ENCODE measurements at places on chromosomes 1 and 21.
A peak's percentile ranks its signal among the peaks of the same experiment; 100 is the strongest.

- no peak for DNase-seq
These were observed 30.5 kb downstream of the ASTN1 start for GRCh38 chr1:177133977-177134538.

GRCh38 chr1:59436637-59437036 lies 139.7 kb downstream of the FGGY start:
- no peak for DNase-seq

DNA sequence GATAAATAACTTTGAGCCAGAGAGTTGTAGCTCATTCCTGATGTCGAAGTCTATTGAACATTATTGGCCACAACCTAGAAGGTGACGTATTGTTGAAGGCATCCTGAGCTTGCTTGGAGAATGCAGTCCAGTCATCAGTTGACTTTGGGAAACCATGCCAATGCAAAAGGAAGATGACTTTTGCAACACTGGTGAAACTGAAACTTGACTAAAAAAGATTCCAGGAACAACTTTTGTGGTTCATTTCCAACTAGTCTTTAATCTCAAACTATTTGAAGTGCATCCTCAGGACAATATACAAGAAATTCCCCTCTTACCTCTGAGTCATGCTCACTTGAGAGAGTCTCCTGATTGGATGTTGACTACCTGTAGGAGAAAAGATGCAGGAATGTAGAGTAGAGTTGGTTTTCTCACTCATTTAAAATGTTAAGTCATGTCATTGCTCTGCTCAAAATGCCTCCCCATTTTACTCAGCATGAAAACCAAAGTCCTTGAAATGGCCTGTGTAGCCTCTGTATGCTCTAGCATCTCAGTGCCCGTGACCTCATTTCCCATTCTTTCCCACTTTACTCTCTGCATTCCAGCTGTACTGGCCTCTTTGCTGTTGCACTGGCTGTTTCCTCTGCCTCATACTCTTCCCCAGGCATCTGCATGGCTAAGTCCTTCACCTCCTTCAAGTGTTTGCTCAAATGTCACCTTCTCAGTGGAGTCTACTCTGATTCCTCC lies 24.4 kb upstream of the LEPR start:
- no peak for DNase-seq

DNA sequence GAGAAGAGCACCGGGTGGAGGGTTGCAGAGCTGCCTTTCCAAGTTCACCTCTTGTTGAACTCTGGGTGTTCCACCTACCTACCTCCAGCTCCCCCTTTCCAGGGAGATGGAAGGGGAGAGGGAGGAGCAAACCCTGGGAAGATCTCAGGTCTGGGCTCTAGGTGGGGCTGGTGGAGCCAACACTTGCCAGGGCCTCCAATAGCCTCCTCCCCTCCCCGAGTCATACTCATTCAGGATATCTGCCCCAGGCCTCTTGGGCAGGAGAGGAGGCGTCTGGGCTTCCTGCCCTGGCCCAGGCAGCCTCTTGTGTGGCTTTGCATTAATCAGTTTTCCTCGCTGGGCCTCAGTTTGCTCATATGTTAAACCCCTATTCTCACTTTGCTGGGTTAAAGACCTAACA lies 13.4 kb downstream of the RAP1GAP start:
- DNase-seq, result no peak

GRCh38 chr21:36487641-36488307 lies 7.9 kb upstream of the CLDN14 start:
- DNase-seq, result no peak

DNA sequence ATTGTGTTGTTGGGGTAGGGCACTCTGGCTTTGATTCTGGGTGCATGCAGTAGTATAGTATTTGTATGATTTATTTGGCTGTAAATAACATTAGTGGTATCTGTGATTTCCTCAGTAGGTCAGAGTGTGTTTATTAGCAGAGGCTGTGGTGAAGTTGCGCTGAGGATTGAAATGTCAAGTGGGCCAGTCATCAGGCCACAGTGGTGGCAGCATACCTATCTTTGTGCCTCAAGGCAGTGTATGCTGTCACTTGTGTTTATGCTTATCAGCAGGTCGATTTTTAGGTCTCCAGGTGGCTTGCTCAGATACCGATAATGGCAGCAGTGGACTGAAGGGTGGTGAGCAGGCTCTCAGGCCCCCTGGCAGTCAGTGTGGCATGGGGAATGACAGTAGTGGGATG lies 11.3 kb downstream of the LY9 start:
- DNase-seq, result no peak

DNA sequence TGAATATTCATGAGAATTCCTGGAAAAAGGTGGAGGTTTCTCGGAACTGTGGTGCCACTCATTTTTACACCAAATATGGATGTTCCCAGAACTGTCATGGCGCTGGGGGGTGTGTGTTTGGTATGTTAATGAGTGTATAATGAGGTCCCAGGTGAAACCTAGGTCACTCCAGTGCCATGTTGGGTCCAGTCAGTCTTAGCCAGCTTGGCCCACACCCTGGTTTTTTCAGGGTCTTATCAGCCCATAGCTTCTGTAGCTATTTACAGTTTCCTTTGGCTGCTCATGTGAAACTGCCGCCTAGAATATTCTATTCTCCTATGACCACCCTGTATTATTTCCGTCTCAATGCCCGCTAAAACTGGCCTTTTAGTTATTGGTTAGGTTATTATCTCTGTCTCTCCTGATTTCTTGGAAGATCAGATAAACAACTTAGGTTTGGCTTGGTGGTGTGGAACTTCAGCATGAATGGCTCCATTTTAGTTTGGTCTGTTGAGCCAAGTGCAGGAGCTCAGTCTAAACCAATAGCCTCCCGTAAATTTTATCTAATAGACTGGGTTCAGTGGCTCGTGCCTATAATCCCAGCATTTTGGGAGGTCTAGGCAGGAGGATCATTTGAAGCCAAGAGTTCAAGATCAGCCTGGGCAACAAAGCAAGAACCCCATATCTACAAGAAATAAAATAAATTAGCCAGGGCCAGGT lies 42.1 kb upstream of the EDARADD start:
- no peak for DNase-seq

DNA sequence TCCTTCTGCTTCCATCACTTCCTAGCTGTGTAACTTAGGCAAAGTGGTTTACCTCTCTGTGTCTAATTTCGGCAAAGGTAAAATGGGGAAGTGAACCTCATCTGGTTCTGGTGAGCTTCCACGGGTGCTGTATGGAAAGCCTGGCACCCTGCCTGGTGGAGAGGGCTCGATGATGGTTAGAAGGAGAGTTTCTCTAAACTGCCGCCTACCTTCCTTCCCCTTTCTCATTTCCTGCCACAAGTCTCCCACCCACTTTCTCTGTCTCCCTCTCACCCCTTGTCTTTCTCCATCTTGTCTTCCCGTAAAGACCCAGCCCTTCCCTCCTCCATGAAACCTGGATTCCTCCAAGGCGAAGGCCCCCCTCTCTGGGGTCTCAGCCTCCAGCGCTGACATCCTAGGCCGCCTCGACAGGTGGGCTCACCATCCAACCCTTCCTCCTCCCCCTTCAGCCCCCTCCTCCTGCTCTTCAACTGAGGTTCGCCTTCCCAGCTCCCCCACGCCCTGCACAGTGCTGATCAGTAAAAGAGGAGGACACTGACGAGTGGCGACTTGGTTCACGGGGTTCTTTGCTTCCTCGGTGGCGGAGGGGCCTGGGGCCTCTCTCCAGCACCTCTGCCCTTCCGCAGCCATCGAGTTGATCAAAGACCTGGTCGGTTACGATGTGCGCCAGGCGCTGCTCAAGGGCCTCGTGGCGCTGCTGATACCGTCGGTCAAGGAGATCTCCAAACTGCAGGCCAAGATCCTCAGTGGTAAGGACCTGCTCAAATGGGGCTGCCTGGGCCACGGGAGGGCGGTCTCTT lies 7.3 kb downstream of the RNU5D-1 start:
- peak; percentile 96 for DNase-seq

- DNase-seq, result no peak
These were observed 19.8 kb upstream of the CD53 start for GRCh38 chr1:110853135-110853534.

DNA sequence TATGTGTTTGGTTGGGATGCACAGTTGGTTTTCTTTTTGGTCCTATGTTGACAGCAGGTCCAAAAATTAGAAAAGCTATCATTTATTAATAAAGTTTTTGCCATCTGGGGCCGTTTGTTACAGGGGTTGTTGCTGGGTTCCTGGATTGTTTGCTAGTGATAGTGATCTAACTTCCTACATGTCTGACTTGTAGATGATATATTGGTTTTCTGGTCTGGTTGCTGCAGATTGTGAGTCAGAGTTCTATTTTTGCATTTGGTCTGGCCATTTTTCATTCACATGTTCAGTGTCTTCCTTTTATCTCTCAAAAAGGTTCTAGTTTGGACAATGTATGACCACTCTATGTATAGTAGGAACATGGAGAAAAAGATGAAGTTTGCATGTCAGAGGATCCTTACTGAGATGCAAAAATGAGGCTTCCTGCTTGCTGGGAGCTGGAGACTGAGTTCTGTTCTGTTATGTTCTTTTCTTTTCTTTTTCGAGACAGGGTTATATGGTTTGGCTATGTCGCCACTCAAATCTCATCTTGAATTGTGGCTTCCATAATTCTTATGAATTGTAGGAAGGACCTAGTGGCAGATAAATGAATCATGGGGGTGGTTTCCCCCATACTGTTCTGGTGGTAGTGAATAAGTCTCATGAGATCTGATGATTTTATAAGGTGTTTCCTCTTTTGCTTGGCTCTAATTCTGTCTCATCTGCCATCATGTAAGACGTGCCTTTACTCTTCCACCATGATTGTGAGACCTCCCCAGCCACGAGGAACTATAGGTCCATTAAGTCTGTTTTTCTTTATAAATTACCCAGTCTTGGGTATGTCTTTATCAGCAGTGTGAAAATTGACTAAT lies 4.2 kb upstream of the NVL start:
- peak; percentile 75 for DNase-seq

DNA sequence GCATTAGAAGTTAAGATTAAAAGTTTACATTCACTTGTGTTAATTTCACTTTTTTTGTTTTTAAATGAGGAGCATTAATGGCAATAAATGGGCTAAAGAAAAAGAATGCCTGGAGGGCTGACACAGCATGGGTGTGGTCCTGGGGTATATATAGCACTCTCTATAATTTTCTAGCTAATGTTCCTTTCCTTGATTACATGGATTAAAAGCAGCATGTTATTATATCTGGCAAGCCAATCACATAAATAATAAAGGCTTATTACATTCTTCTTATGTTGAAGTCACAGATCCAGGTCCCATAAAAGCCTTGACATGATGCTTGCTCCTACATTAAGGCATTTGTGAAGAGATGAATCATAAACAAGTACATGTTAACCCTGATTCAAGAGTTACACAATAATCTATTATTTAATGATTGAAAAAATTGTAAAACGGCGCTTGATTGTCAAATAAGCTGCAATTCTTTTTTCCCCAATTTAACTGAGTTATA lies 91.4 kb downstream of the LYPLAL1 start:
- DNase-seq, result no peak

GRCh38 chr1:168974611-168975010 lies 131.9 kb upstream of the ATP1B1 start:
- no peak for DNase-seq

GRCh38 chr1:21783679-21784603 lies 992 bp upstream of the USP48 start:
- DNase-seq, result no peak

GRCh38 chr1:20665726-20666125 lies 4.6 kb upstream of the DDOST start:
- DNase-seq, result no peak

DNA sequence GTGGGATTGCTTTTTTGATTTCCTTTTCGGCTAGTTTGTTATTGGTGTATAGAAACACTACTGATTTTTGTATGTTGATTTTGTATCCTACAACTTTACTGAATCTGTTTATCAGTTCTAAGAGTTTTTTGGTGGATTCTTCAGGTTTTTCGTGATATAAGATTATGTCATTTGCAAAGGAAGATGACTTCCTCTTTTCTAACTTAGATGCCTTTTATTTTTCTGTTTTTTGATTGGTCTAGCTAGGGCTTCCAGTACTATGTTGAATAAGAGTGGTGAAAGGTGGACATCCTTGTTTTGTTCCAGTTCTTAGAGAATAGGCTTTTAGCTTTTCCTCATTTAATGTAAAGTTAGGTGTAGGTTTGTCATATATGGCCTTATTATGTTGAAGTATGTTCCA lies 13.1 kb upstream of the NHLH2 start:
- DNase-seq, result no peak

GRCh38 chr1:16433030-16433429 lies 4.2 kb downstream of the SPATA21 start:
- no peak for DNase-seq

GRCh38 chr1:110113551-110113950 lies 1.3 kb downstream of the UBL4B start:
- DNase-seq, result no peak

DNA sequence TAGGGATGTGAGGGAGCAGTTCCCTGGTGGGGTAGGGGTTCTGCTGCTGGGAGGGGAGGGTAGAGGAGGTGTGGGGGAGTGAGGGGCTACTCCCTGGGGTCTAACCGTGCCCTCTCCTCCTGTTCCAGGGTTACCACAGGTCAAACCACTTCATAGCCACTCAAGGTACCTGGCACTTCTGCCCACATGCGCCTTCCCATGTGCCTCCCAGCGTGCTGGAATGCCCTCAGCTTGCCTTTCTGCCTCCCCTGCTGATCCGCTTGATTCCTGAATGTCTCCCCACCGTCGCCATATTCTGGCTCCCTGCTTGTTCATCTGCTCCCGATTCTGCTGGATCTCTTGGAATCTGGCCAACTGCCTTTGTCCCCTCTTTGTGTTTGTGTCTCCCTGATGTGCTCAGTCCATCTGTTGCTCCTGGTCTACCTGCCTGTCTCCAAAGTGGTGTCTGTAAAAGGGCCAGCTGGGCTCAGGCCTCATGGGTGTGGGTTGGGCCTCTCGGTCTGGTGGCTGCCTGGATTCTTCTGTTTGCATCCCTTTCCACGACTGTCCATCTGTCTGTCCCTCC lies 74.4 kb downstream of the PTPRU start:
- DNase-seq, result no peak

DNA sequence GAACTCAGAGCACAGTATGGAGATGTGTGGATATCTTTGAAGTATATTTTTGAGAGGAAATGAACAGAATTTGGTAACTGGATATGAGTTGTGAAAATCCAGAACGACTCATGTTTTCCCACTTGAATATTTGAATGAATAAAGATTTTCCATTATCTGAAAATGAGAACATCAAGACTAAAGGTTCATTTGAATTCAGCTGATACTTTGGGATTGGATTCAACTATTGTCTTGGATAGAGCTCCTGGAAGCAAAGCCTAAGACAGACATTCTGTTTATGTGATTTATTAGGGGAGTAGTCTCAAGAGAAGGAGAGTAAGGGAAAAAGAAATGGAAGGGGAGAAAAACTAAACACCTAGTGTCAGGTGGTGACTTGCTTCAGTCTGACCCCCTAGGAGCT lies 256.0 kb upstream of the LYPLAL1 start:
- DNase-seq, result no peak
